Nephron progenitor cell (in vitro differentiated cells): ENCODE measurements at places on chromosomes 6 and 20.

GRCh38 chr6:33787346-33787953 is 1.5 kb downstream of the LEMD2 start:
- DNase-seq: no peak
- H3K4me1 ChIP-seq: peaks cover 78% of the 10 kb centered on the region
- H3K27me3 ChIP-seq: peaks cover 2% of the 10 kb centered on the region
- H3K36me3 ChIP-seq: peaks cover 27% of the 10 kb centered on the region
- H3K4me3 ChIP-seq: peak overlapping the region; percentile 97

DNA sequence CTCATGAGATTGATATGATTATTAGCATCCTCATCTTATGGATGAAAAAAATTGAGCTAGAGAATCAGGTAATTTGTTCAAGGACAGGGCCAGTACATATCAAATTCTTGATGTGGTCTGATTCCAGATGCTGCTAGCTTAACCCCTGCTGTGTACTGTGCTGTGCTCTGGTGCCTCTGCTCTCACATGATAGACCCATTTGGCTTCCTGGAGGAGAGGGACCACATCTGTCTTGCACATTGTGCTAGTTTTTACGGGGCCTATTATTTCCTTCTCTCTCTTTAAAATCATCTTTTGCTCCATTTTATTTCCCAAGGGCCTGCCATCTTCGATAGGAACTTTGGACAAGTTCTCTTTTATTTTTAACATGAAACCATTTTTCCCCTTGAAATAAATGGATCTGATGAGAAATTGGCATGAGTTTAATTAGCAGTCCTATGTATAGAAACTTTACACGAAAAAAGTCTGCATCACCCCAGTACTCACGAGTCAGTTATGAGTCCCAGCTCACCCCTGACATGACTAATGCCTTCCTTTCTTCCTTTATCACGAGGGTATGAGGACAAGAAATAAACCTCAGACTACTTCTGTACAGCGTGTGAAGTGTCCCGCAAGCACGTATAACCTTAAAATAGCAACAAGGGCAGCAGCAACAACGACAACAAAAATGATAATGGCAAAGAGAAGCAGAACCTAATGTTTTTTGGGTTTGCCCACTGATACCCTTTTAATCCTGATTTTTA is 26.5 kb downstream of the CD109 start:
- no peaks in the 10 kb centered on the region for H3K4me1 ChIP-seq
- H3K27me3 ChIP-seq: no peaks in the 10 kb centered on the region
- H3K36me3 ChIP-seq: no peaks in the 10 kb centered on the region
- DNase-seq: no peak
- H3K27ac ChIP-seq: no peak overlapping the region
- H3K4me3 ChIP-seq: no peak overlapping the region

DNA sequence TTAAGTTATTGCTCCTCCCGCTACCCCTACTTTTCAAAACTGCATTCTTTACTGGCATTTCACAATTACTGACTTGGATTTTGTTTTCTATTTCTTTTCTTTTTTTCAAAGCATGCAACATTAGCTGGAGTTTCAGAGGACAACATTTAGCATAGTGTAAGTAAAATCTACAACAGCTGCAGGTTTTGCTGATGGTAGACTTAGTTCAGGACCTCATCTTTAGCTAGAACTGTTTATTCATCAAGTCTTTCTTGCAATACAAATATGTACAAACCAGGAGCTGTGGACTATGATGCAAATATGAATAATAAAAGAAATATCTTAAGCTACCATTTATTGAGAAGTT is 728 bp upstream of the CEP162 start:
- DNase-seq: no peak
- H3K27me3 ChIP-seq: peaks cover 45% of the 10 kb centered on the region
- peaks cover 4% of the 10 kb centered on the region for H3K36me3 ChIP-seq
- peaks cover 24% of the 10 kb centered on the region for H3K4me1 ChIP-seq
- peak overlapping the region; percentile 97 for H3K4me3 ChIP-seq
- no peak overlapping the region for H3K27ac ChIP-seq

DNA sequence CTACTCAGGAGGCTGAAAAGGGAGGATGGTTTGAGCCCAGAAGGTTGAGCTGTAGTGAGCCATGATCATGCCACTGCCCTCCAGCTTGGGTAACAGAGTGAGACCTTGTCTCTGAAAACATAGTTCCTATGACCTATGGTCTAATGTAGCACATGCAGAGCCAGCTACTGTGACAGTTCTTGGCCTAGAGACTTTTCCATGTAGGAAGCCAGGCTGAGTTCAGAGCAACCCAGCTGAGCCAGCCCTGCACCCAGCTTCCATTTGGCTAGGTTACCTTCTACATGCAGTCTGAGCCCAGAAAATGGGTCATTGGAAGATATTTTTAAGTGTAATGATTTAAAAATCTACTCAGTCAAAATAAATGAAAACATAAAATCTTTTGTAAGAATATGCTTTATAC is 92.8 kb downstream of the FNDC1 start:
- peaks cover 8% of the 10 kb centered on the region for H3K27me3 ChIP-seq
- no peak overlapping the region for H3K27ac ChIP-seq
- no peaks in the 10 kb centered on the region for H3K4me1 ChIP-seq
- DNase-seq: no peak
- no peaks in the 10 kb centered on the region for H3K36me3 ChIP-seq

DNA sequence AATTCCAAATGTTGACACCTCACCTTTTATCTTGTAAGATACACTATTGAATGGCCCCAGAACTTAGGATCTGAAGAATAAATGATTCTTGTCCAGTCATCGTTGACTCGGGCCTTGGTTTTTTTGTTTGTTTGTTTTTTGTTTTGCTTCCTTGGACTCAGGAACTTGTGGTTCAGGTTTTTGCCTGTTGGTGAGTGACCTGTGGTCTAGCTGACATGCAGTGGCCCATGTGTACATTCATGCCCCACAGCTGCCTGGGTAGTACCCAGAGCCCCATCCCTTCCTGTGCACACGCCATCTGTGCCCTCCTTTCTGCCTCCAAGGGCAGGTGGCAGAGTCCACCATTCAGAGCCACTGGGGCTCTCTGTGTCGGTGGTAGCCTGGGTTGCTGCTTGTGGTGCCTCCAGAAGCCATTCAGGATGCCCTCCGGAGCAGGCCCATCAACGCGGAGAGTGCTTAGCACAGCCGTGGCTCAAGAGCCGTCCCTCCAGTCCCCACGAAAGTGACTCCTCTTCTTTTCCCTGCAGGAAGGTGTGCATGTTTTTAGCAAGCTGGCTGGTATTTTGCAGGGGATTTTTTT is 85.9 kb downstream of the SYNJ2 start:
- H3K4me1 ChIP-seq: peaks cover 34% of the 10 kb centered on the region
- no peak overlapping the region for H3K4me3 ChIP-seq
- no peak overlapping the region for H3K27ac ChIP-seq
- H3K36me3 ChIP-seq: no peaks in the 10 kb centered on the region

- no peak overlapping the region for H3K27ac ChIP-seq
- no peaks in the 10 kb centered on the region for H3K36me3 ChIP-seq
- DNase-seq: peak; percentile 58
- peaks cover 4% of the 10 kb centered on the region for H3K27me3 ChIP-seq
- H3K4me3 ChIP-seq: no peak overlapping the region
- H3K4me1 ChIP-seq: peaks cover 28% of the 10 kb centered on the region
Measured at GRCh38 chr6:27161946-27162603, 85.4 kb upstream of the PRSS16 start.
